ENCODE measurements at places on chromosomes 5 and 9.
A peak's percentile ranks its signal among the peaks of the same experiment; 100 is the strongest.

DNA sequence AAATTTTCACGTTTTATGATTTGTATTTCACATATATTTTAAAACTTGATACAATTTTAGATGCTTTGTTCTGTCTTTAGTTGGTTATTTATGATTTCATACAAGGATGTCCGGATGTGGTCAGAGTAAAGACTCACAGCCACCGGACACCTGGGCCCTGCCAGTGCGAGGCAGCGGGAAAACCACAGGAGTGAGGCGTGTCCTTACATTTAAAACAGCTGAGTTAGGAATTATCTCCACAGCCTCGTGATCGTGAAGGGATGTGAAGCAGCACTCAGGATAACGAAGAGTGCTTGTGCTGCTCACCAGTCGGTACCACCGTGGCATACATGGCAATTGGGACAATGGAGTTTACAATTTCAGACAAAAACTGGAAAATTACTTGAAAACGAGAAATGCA is 14.0 kb downstream of the SNX18 start:
- no peaks in the 10 kb centered on the region for H3K36me3 ChIP-seq
- no peak for DNase-seq
- peaks cover 15% of the 10 kb centered on the region for H3K4me1 ChIP-seq
- no peak overlapping the region for H3K27ac ChIP-seq
- no peaks in the 10 kb centered on the region for H3K27me3 ChIP-seq

GRCh38 chr5:140329739-140330481 is 16.5 kb downstream of the HBEGF start:
- H3K27ac ChIP-seq = peak overlapping the region; percentile 32
- H3K27me3 ChIP-seq = no peaks in the 10 kb centered on the region
- H3K36me3 ChIP-seq = no peaks in the 10 kb centered on the region
- H3K4me1 ChIP-seq = peaks cover 19% of the 10 kb centered on the region
- peak; percentile 18 for DNase-seq

DNA sequence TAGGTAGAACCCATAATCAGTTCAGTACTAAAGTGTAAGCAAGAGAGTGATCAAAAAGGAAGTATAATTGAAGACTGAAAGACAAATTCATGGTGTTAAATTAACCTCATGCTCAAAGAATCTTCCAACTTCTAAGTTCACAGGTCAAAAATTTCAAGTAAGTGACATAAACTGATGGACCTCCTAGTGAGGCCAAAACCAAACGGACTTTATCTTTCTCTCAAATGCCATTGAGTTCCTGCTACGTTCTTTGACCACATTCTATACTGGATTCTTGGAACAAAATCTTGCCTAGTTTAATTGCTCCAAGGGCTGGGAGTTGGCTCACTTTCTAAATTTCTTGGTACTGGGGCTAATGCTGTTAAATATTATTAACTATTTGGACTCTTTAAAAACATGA is 794.9 kb downstream of the TLE4 start:
- no peaks in the 10 kb centered on the region for H3K27me3 ChIP-seq
- no peaks in the 10 kb centered on the region for H3K36me3 ChIP-seq
- H3K27ac ChIP-seq = no peak overlapping the region
- H3K4me1 ChIP-seq = no peaks in the 10 kb centered on the region
- no peak for DNase-seq

- DNase-seq = no peak
- H3K36me3 ChIP-seq = no peaks in the 10 kb centered on the region
- no peak overlapping the region for H3K4me3 ChIP-seq
- no peaks in the 10 kb centered on the region for H3K27me3 ChIP-seq
Measured at GRCh38 chr9:106596984-106597383, 266.0 kb upstream of the ZNF462 start.

GRCh38 chr5:1164696-1165630 is 36.4 kb upstream of the SLC6A19 start:
- no peaks in the 10 kb centered on the region for H3K36me3 ChIP-seq
- H3K4me3 ChIP-seq = no peak overlapping the region
- DNase-seq = no peak
- H3K4me1 ChIP-seq = peaks cover 3% of the 10 kb centered on the region
- H3K27me3 ChIP-seq = no peaks in the 10 kb centered on the region

- DNase-seq = no peak
- H3K27me3 ChIP-seq = no peaks in the 10 kb centered on the region
- peaks cover 12% of the 10 kb centered on the region for H3K4me1 ChIP-seq
- no peak overlapping the region for H3K27ac ChIP-seq
- no peak overlapping the region for H3K4me3 ChIP-seq
Measured at GRCh38 chr5:132468656-132469379, 21.8 kb downstream of the IRF1 start.

DNA sequence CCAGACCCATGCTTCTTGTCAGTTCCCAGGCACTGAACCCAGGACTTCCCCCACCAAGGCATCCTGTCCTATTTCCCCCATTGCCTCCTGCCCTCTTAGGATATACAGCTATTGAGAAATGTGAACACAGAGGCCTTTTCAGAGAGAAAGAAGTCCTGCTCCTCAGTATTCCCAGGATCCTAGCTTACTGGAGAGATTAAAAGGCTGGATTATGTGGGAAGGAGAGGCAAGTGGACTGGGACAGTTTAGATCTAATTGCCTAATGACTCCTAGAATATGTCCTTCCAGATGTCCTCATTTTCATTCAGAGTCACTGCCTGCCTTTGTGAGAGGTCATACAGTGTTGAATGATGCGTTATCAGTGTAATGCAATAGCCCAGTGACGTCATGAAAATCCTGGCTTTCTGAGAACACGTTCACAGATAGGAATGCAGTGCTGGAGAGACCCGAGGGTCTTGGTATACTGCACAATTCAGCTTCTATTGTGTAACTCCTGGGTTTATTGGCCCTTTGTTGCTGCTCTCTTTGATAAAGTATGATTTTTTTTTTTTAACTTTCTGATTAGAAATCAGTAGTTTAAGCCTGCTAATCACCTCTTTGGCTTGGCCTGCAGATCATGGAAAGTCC is 26.2 kb downstream of the WWC1 start:
- no peaks in the 10 kb centered on the region for H3K36me3 ChIP-seq
- H3K4me3 ChIP-seq = no peak overlapping the region
- peak overlapping the region; percentile 14 for H3K27ac ChIP-seq
- no peaks in the 10 kb centered on the region for H3K27me3 ChIP-seq
- H3K4me1 ChIP-seq = peaks cover 28% of the 10 kb centered on the region

DNA sequence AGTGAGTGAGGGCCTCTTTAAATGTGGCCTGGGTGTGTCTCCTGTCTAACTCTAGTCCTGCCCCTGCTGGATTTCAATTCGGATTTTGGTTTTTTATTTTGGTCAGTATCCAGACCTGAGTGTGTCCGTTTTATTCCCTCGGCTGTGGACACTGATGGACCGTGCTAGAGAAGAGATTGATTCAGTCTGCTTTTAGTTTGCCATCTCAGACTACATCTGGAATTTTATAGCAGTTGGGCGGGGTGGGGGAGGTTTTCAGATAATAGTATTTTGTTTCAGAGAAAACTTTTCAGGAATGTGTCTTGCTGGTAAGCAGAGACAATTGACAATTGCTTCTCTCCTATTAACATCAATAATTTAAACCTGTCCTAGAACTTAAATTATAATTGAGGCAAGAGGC is 308.1 kb downstream of the ARHGAP26 start:
- no peak for DNase-seq
- no peak overlapping the region for H3K4me3 ChIP-seq
- H3K27ac ChIP-seq = no peak overlapping the region
- no peaks in the 10 kb centered on the region for H3K36me3 ChIP-seq

DNA sequence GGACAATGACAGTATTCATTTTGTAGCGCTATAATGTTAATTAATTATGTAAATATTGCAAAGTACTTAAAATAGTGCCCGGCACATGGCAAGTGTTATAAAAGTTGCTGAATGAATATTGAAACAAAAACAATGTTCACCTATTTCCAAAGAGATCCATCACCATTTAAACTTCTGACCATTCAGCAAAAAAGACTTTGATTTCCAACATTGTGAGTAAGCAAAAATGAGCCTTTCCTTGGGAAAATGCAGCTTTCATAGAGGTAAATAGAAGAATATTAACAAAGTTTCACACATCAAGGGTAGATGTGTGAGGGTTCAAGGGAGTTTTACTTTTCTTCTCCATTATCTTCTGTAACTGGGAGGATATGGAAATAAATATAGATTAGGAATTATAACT is 1089.4 kb upstream of the C9orf72 start:
- no peak for DNase-seq
- H3K4me1 ChIP-seq = no peaks in the 10 kb centered on the region
- no peaks in the 10 kb centered on the region for H3K27me3 ChIP-seq

- DNase-seq = peak; percentile 31
- H3K4me3 ChIP-seq = no peak overlapping the region
- no peak overlapping the region for H3K27ac ChIP-seq
- peaks cover 23% of the 10 kb centered on the region for H3K4me1 ChIP-seq
- H3K36me3 ChIP-seq = no peaks in the 10 kb centered on the region
- H3K27me3 ChIP-seq = peaks cover 11% of the 10 kb centered on the region
Measured at GRCh38 chr5:6468104-6468503, 19.4 kb downstream of the UBE2QL1 start.

DNA sequence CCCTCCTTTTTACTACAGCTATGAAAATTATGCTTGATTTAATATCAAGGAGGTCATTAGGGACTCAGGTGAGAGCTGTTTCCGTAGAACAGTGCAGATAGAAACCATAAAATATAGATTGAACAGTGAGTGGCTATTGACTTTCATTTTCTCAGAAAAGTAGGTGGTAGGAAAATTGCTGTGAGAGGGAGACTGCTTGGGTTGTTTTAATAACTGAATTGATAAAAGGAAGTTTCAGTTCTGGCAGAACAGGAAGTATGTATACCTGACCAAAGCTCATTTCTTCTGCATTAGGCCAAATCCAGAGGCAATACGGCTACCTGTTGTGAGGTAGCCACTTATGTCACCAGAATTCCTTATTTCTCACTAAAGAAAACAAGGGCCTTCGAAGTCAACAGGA is 761.7 kb upstream of the ARRDC3 start:
- H3K4me1 ChIP-seq = no peaks in the 10 kb centered on the region
- DNase-seq = no peak
- no peaks in the 10 kb centered on the region for H3K36me3 ChIP-seq
- H3K27ac ChIP-seq = no peak overlapping the region
- no peaks in the 10 kb centered on the region for H3K27me3 ChIP-seq

GRCh38 chr5:112906637-112907036 is 15.4 kb downstream of the REEP5 start:
- no peak for DNase-seq
- H3K27me3 ChIP-seq = no peaks in the 10 kb centered on the region
- H3K27ac ChIP-seq = no peak overlapping the region
- H3K4me3 ChIP-seq = no peak overlapping the region
- H3K36me3 ChIP-seq = no peaks in the 10 kb centered on the region

GRCh38 chr9:137403269-137403668 is 19.7 kb downstream of the EXD3 start:
- peaks cover 7% of the 10 kb centered on the region for H3K4me1 ChIP-seq
- H3K27me3 ChIP-seq = peaks cover 10% of the 10 kb centered on the region
- H3K4me3 ChIP-seq = no peak overlapping the region
- DNase-seq = no peak
- no peaks in the 10 kb centered on the region for H3K36me3 ChIP-seq

- no peaks in the 10 kb centered on the region for H3K27me3 ChIP-seq
- peaks cover 3% of the 10 kb centered on the region for H3K36me3 ChIP-seq
- H3K27ac ChIP-seq = no peak overlapping the region
- no peaks in the 10 kb centered on the region for H3K4me1 ChIP-seq
Measured at GRCh38 chr5:166942948-166943347, 1348.5 kb upstream of the WWC1 start.

DNA sequence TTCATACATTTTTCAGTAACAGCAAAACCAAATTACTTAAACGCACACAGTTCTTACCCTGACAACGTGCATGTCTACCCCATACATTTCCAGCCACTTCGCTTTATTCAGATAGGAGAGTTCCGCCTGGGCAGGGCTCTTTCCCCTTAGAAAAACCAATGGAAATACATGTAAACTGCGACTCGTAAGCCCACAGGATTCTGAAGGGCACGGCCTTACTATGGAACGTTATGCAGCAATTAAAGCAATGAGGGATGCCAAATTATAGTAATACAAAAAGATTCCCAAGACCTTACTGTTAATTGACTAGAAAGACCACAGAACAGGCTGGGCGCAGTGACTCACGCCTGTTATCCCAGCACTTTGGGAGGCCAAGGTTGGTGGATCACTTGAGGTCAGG is 64.5 kb downstream of the EPB41L4B start:
- H3K27ac ChIP-seq = no peak overlapping the region
- H3K4me3 ChIP-seq = no peak overlapping the region
- no peaks in the 10 kb centered on the region for H3K27me3 ChIP-seq
- H3K4me1 ChIP-seq = peaks cover 18% of the 10 kb centered on the region
- no peak for DNase-seq

DNA sequence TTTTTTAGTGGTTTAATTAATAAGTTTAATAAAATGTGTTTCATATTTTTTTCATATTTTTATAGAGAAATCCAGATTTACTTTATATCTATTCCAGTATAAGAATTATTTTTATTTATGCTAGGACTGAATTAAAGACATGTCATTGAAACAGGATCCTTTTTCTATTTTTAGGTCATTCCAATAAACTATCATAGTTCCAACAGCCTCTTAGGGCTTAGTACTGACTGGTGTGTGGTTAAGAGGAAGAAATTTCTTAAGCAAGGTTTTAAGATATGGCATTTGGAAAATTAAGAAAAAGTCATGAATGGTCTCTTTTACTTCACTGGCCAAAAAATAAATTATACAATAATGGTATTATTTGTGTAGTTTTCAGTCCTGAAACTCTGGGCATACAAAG is 31.2 kb upstream of the PRR16 start:
- no peaks in the 10 kb centered on the region for H3K36me3 ChIP-seq
- H3K4me1 ChIP-seq = no peaks in the 10 kb centered on the region
- DNase-seq = no peak
- no peak overlapping the region for H3K27ac ChIP-seq
- no peaks in the 10 kb centered on the region for H3K27me3 ChIP-seq
- H3K4me3 ChIP-seq = no peak overlapping the region

- peak; percentile 3 for DNase-seq
- no peak overlapping the region for H3K27ac ChIP-seq
- H3K4me1 ChIP-seq = peaks cover 16% of the 10 kb centered on the region
- no peak overlapping the region for H3K4me3 ChIP-seq
- no peaks in the 10 kb centered on the region for H3K36me3 ChIP-seq
- no peaks in the 10 kb centered on the region for H3K27me3 ChIP-seq
Measured at GRCh38 chr5:44443172-44443571, 54.0 kb upstream of the FGF10 start.

- no peaks in the 10 kb centered on the region for H3K4me1 ChIP-seq
- no peak for DNase-seq
- H3K27ac ChIP-seq = no peak overlapping the region
- no peaks in the 10 kb centered on the region for H3K27me3 ChIP-seq
- H3K36me3 ChIP-seq = no peaks in the 10 kb centered on the region
Measured at GRCh38 chr9:85062385-85063022, 393.0 kb downstream of the NTRK2 start.

DNA sequence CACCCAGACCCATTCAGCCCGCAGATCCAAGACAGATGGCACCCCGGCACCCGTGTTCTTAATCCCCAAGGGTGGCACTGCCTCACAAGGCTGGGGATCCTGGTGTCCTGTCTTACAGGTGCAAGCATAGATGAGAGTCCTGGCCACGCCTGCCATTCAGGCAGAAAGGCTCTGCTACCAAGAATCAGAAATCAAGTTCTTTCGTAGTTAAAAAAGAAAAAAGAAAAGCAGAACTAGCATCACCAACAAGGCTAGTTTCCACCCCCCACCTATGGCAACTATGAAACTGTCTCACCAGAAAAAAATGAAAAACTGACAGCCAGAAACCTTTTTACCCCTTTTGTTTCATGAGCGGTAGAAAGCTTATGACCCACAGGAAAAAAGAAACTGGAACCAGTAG is 170.4 kb downstream of the SYK start:
- DNase-seq = no peak
- H3K4me1 ChIP-seq = peaks cover 29% of the 10 kb centered on the region
- H3K27me3 ChIP-seq = no peaks in the 10 kb centered on the region

- H3K36me3 ChIP-seq = no peaks in the 10 kb centered on the region
- H3K27ac ChIP-seq = no peak overlapping the region
- peaks cover 30% of the 10 kb centered on the region for H3K27me3 ChIP-seq
- no peak overlapping the region for H3K4me3 ChIP-seq
- H3K4me1 ChIP-seq = no peaks in the 10 kb centered on the region
Measured at GRCh38 chr9:114607671-114608524, 3.2 kb upstream of the TMEM268 start.
